ENCODE measurements at places on chromosomes 12 and 14.

GRCh38 chr12:89215196-89215595 lies 137.1 kb downstream of the DUSP6 start:
- DNase-seq = no peak

DNA sequence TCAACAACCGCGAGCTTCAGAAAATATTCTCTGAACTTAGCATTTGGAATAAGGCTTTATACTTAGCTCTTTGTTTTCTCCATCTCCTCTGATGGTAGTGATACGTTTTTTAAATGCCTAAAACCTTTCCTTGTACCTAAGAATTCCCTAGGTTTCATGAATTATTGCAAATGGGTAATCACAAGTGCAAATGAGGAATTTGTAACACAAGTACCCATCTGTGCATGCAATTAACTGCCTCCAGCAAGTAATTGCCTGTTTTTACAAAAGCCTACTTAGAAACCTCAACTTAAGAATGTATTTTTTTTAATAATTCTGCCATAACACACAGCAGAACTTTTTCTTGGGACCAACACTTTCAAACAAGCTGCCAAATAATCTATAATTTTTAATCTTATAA lies 149.2 kb downstream of the PHLDA1 start:
- no peak for DNase-seq

- DNase-seq = no peak
Observed at GRCh38 chr12:8648576-8649205, 13.9 kb downstream of the MFAP5 start.

GRCh38 chr14:50039734-50040400 lies 76.5 kb downstream of the VCPKMT start:
- DNase-seq = no peak

DNA sequence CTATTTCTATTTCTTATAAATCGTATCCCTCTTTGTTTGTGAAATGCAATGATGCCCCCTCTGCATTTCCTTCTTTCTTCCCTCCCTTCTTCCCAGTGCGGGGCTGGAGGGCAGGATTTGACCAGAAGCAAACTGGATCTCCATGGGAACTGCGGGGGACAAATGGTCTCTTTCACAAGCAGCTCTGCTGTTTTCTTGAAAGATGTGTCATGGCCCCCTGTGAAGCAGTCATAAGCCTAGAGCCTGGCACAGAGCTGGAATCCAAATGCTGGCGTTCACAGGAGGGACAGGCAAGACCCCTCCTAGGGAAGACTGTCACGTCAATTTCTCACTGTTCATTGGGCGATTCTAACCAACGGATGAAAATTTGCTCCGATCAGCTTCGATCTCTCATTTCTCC lies 203.5 kb upstream of the NOS1 start:
- DNase-seq = no peak

GRCh38 chr12:104944252-104944651 lies 13.8 kb downstream of the SLC41A2 start:
- DNase-seq = no peak

DNA sequence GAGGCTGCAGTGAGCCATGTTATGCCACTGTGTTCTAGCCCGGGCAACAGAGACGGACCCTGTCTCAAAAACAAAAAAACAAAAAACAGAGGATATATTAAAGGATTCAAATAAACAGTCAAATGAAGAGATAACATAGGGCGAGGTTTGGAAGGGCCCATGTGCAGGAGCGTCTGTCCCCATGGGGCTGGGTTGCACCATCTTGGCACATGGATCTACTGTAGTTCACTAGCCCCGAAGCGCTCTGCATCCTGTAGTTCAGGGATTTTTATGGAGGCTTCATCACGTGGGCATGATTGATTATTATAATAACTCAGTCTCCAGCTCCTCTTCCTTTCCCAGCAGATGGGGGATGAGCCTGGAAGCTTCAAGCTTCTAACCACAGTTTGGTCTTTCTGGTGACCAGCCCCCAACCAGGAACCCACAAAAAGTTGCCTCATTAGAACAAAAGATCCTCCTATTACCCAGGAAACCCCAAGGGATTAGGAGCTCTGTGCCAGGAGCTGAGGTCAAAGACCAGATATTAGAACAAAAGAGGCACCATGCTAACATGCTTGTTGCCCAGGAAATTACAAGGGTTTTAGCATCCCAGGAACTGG lies 59.9 kb downstream of the HCAR2 start:
- DNase-seq = no peak

GRCh38 chr12:58593557-58594304 lies 326.6 kb downstream of the LRIG3 start:
- DNase-seq = no peak
